ENCODE measurements at places on chromosomes 1 and 21. TPM values are rescaled to one million over a fixed set of nuclear protein-coding genes. Genes with fewer than 3 reads are reported as not detected.

The RGS18 gene
- not detected for total RNA-seq

The GBP1 gene
- 0.07 TPM for total RNA-seq

The RABIF gene
- total RNA-seq, result 6.4 TPM

The BTG3 gene
- 50.6 TPM for total RNA-seq

The GON4L gene
- total RNA-seq, result 9.5 TPM

The TTC34 gene
- total RNA-seq, result not detected

The CD1B gene
- total RNA-seq, result not detected

The ARMH1 gene
- not detected for total RNA-seq

The USH2A gene
- total RNA-seq, result not detected

The MFAP2 gene
- not detected for total RNA-seq

The SLC22A15 gene
- total RNA-seq, result 1.5 TPM

The IL24 gene
- not detected for total RNA-seq

The C1QC gene
- total RNA-seq, result not detected

The ETS2 gene
- total RNA-seq, result 7.5 TPM

The ASCL5 gene
- total RNA-seq, result 0.07 TPM

The SYT14 gene
- 0.23 TPM for total RNA-seq

The CHI3L1 gene
- not detected for total RNA-seq

The AKR7A2 gene
- total RNA-seq, result 112 TPM

The NBPF9 gene
- total RNA-seq, result 8.0 TPM

The S100A8 gene
- total RNA-seq, result not detected

The TMIGD3 gene
- total RNA-seq, result not detected

The COL6A1 gene
- 146 TPM for total RNA-seq

The SLAMF7 gene
- not detected for total RNA-seq

The GUCA2B gene
- not detected for total RNA-seq

The TSACC gene
- not detected for total RNA-seq

The HSD11B1 gene
- total RNA-seq, result not detected

The OVAAL gene
- total RNA-seq, result 0.61 TPM

The IRF6 gene
- not detected for total RNA-seq

The ZMYM4 gene
- 12.3 TPM for total RNA-seq

The TESK2 gene
- total RNA-seq, result not detected

The CD5L gene
- total RNA-seq, result not detected

The OXCT2 gene
- 1.1 TPM for total RNA-seq

The KIRREL1 gene
- total RNA-seq, result 80.2 TPM

The OR2W3 gene
- total RNA-seq, result not detected

The TNFRSF4 gene
- total RNA-seq, result not detected

The BMP8A gene
- total RNA-seq, result not detected

The TMEM81 gene
- 0.67 TPM for total RNA-seq

The PLA2G2A gene
- not detected for total RNA-seq

The NBPF4 gene
- not detected for total RNA-seq

Measured in Caki2 (cell line).